ENCODE measurements at places on chromosomes 7 and 10.

- DNase-seq = no peak
Observed at GRCh38 chr10:110376767-110377160, 72.0 kb upstream of the SMNDC1 start.

- DNase-seq = no peak
Observed at GRCh38 chr7:136053689-136054485, 76.7 kb upstream of the MTPN start.

GRCh38 chr10:130742941-130743675 is 568.4 kb downstream of the TCERG1L start:
- no peak for DNase-seq

DNA sequence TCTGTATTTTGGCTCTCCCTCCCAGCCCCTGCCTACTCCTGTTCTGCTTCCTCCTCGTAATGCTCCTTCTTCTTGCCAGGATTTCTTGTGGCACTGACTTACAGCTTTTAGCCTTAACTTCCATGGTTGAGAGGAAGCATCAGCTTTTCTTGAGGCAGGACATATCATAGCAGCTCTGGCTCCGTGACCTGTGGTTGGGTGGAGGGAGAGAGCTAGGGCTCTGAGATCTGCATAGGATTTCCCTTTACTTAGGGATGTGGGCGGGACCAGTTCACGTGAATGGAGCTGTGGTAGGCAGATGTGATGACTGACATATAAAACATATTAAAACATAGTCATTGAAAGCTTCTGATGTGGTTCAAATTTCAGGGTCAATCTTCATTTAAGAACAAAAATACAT is 10.6 kb upstream of the RAB11FIP2 start:
- DNase-seq = no peak

DNA sequence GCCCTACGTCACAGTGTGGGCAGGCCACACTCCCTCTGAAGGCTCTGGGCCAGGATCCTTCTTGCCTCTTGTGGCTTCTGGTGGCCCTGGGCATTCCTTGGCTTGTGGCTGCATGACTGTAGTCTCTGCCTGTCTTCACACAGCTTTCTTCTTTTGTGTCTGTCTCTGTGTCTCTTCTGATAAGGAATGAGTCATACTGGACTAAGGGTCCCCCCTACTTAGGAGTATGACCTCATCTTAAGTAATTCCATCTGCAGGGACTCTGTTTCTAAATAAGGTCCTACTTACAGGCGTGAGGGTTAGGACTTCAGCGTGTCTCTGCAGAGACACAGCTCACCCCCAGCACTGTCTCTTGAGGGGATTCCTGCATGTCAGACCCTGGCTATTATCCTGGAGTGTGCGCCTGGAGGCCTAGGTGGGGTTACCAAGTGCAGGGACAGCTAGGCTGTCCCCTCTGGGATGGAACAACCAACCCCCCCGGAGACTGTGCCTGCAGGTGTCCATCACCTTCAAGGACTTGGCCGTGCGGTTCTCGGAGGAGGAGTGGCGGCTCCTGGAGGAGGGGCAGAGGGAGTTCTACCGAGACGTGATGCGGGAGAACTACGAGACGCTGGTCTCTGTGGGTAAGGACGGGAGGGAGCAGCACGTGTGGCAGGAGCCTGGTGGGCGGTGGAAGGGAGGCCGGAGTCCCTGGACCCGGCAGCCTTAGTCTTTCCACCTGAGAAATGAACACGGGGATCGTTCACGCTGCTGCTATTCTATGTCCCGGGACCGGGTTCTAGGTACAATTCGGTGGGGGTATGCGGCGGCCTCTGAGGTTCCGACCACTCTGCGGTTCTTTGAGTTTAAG is 54.1 kb downstream of the ZNF467 start:
- DNase-seq = no peak

GRCh38 chr7:43693687-43694398 is 35.5 kb downstream of the COA1 start:
- DNase-seq = no peak

DNA sequence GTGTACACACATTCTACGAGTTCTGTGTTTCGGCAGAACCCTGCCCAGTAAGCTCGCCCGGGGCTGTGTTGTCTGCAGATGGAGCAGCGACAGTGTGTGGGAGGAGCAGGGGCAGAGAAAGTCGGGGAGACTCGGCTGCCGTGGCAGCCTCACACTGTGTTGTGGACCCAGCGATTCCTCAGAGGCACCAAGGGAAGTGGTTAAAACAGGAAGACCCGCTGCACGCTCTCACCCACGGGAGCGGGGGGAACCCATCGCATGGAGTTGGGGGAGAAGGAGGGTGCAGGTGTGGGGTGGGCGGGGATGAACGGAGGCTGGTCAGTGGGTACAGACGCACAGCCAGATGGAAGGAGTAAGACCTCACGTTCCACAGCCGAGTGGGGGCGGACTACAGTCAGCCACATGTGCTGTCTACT is 250.2 kb downstream of the ELFN1 start:
- DNase-seq = peak; percentile 35

- no peak for DNase-seq
Observed at GRCh38 chr7:77846317-77847092, 47.9 kb downstream of the PHTF2 start.

- DNase-seq = no peak
Observed at GRCh38 chr7:20407585-20408466, 77.1 kb downstream of the ITGB8 start.

- no peak for DNase-seq
Observed at GRCh38 chr10:112345202-112345601, 28.7 kb upstream of the ACSL5 start.

GRCh38 chr10:28986117-28986792 is 302.6 kb upstream of the LYZL1 start:
- no peak for DNase-seq

DNA sequence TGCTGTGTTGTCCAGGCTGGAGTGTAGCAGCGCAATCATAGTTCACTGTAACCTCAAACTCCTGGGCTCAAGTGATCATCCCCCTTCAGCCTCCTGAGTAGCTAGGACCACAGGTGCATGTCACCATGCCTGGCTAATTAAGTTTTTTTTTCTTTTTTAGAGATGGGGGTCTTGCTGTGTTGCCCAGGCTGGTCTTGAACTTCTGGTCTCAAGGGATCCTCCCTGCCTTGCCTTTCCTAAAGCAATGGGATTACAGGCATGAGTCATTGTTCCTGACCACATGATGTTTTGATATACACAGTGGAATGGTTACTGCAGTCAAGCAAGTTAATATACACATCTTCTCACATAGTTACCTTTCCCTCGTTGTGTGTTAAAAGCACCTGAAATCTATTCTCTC is 140.3 kb downstream of the GPR85 start:
- DNase-seq = no peak

GRCh38 chr10:64648915-64649314 is 1127.7 kb downstream of the REEP3 start:
- DNase-seq = no peak

DNA sequence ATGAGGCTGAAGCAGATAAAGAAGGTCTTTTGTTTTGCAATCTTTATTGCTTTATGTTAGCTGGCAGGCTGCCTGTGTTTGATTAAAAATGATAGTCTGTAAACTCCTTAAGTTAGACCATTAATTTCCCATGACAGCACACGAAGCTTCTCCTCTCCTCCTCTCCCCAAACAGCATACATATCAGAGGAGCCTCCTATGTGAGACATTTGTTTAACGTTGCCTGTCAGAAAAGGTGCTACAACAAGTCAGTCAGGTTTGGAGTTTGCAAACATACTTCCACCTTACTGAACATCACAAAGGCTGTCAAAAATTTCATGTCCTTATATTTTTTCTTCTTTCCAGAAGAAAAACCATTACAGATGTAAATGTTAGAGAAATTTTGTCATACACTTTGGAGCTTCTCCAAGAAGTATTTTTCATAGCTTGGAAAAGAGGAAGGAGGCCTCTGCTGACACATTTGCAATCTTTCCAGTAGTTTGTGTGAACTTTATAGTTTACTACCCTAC is 393.1 kb downstream of the EXOC4 start:
- no peak for DNase-seq

GRCh38 chr10:108393089-108393488 is 1228.6 kb upstream of the SORCS1 start:
- DNase-seq = no peak

- DNase-seq = no peak
Observed at GRCh38 chr7:24576171-24577025, 3.1 kb downstream of the PALS2 start.

DNA sequence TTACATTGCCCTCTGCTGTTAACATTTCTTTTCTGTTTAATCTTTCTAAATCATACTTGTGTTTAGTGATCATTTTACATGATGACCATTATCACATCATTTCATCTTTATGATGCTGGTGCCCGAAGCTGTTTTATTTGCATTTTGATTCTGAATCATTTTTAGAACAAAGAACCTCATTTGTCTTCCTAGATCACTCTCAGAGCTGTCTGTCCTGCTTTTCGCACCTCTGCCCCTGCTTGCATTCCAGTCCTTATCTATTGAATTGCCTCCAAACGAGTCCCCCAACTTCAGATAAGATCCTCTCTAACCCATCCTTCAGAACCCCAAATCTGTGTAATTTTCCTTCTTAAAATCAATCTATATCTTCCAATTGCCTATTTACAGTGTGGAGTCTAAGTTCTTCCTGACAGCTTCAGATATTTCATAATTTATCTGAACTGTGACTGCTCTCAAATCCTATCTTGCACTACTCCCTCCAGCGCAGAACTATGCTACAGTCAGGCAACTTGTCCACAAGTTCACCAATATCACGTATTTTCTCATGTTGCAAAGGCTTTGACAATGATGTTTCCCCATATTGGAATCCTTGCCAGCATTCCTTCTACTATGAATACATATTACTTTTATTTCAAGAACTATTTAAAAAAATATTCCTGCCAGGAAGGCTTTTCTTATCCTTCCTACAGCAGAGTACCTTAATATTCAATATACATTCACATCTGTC is 346.5 kb upstream of the CACNA2D1 start:
- no peak for DNase-seq

DNA sequence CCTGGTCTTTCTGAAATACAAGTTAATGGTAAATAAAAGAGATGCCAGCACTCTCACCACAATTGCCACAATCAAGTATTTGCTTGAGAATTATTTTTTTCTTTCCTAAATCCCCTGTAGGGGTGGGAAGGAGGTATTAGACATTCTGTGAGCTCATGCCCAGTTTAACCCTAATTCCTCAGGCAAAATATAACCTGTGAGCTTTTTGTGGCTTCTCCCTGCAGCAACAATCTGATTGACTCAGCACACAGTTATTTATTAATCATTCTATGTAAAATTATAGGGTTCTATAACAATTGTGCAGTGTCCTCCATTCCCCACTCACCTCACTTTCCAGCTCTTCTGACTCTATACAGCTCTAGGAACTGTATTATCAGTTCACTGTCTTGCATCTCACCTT is 66.3 kb downstream of the GLI3 start:
- DNase-seq = no peak

- no peak for DNase-seq
Observed at GRCh38 chr7:88109612-88110011, 110.2 kb downstream of the SRI start.

GRCh38 chr7:110645060-110645459 is 445.9 kb upstream of the LRRN3 start:
- DNase-seq = no peak

DNA sequence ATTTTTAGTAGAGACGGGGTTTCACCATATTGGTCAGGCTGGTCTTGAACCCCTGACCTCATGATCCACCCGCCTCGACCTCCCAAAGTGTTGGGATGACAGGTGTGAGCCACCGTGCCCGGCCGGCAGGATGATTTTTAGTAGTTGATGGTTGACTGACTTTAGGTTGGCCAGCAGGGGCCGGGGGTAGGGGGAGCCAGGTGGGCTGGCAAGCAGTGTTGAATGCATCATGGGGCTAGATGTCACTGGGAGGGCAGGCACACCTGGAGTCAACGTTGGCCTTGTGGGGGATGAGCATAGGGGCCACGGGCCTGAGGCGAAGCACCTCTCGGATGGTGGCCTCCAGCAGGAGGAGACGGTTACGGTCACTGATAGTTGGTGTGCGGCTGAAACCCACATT is 5.0 kb downstream of the CYP17A1 start:
- DNase-seq = no peak

GRCh38 chr10:11533328-11533781 is 78.1 kb downstream of the USP6NL start:
- no peak for DNase-seq

- no peak for DNase-seq
Observed at GRCh38 chr10:24650669-24651391, 72.9 kb downstream of the ARHGAP21 start.

GRCh38 chr7:37434529-37434928 is 14.1 kb downstream of the ELMO1 start:
- no peak for DNase-seq

DNA sequence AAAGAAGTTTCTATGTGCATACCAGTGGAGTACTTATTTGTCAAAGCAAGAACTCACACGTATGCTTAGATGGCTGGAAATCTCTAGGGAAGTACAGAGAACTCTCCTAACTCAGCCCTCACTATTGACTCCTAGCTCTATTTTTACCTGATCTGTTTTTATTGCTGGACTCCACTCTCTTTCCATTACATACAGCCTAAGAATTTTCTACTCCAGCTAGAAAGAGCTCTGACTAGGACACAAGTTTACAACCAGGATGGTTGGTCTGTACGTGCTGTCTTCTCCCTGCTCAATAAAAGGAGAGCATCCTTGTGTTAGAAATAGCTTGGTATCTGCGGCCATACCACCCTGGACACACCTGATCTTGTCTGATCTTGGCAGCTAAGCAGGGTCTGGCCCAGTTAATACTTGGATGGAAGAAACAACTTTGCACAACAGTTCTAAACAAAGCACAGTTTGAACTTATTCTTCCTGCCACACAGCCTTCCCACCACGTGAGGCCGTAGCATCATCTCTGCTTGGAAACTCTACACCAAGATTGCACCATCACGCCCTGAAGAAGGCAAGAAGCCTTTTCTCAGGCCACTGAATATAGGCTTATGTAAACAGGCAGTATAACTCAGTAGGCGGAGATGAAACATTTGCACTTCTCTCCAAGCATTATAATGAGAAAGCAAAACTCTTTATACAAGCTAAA is 50.7 kb downstream of the KCNMA1 start:
- DNase-seq = no peak

GRCh38 chr10:108789919-108790318 is 1133.4 kb downstream of the XPNPEP1 start:
- no peak for DNase-seq

GRCh38 chr10:15813415-15813814 is 46.9 kb downstream of the MINDY3 start:
- DNase-seq = no peak

GRCh38 chr10:129465796-129466702 is 992 bp upstream of the MGMT start:
- DNase-seq = no peak

- no peak for DNase-seq
Observed at GRCh38 chr7:124322561-124322960, 289.7 kb upstream of the TMEM229A start.

GRCh38 chr10:61399406-61399805 is 53.8 kb downstream of the TMEM26 start:
- no peak for DNase-seq

- DNase-seq = no peak
Observed at GRCh38 chr7:76142861-76143260, 58.8 kb upstream of the SRRM3 start.

DNA sequence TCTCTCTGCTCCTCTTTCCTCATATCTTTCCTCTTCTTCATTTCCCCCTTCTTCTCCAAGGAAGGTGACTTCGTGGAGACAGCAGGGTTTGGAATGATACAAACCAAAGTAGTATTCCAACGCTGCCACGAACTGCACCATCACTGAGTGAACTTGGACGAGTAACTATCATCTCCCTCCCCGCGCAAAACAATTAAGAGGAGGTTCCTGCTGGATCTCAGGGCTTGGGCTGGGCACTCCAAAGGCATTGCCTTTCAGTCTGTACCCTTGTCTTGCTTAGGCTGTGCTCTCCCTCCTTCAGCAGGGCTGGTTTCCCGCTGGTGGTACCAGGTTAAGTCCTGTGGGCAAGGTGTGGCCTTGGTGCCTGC is 790 bp upstream of the PITX3 start:
- no peak for DNase-seq

Measured in activated naive CD8-positive, alpha-beta T cell treated with anti-CD3 and anti-CD28 coated beads, Interleukin-2, amount 50 U/mL, for 24 hours (primary cell).